ENCODE measurements at places on chromosomes 16 and 17. TPM values are rescaled to one million over a fixed set of nuclear protein-coding genes. Genes with fewer than 3 reads are reported as not detected.

Gene CDH5
- 74.6 TPM for polyA plus RNA-seq

Gene GINS2
- 20.5 TPM for polyA plus RNA-seq

DNA sequence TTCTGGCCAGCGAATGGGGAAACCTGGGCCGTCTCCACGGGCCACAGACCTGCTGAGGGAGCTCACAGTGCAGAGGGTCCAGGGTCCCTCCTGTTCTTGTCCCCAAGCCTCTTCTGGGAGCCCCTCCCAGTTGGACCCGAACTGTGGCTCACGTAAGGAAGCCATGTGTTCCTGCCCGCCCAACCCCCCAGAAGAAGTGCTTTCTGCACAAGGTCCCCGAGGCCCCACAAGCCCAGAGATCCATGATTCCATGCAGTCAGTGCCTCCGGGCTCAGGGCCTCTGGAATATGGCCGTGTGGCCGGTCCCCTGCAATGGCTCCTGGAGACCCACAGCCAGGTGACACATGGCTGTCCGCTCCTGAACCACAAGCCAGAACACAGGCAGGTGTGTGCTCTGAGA is 272.4 kb downstream of the C16orf95 start:
- DNase-seq = no peak

GRCh38 chr17:78379131-78379491 is 662 bp downstream of the PGS1 start:
- no peak for DNase-seq

- DNase-seq = no peak
Observed at GRCh38 chr17:31062346-31062745, 32.4 kb upstream of the NF1 start.

Gene FBXW10B
- 0.67 TPM for polyA plus RNA-seq

Gene TRIM47
- 6.7 TPM for polyA plus RNA-seq

Gene UBALD1
- polyA plus RNA-seq = 15.6 TPM

Gene ZNF385C
- 6.6 TPM for polyA plus RNA-seq

Gene WFDC1
- 3.4 TPM for polyA plus RNA-seq

- no peak for DNase-seq
Observed at GRCh38 chr16:55274391-55274790, 49.6 kb upstream of the IRX6 start.

Gene SLC47A1
- 22.3 TPM for polyA plus RNA-seq

DNA sequence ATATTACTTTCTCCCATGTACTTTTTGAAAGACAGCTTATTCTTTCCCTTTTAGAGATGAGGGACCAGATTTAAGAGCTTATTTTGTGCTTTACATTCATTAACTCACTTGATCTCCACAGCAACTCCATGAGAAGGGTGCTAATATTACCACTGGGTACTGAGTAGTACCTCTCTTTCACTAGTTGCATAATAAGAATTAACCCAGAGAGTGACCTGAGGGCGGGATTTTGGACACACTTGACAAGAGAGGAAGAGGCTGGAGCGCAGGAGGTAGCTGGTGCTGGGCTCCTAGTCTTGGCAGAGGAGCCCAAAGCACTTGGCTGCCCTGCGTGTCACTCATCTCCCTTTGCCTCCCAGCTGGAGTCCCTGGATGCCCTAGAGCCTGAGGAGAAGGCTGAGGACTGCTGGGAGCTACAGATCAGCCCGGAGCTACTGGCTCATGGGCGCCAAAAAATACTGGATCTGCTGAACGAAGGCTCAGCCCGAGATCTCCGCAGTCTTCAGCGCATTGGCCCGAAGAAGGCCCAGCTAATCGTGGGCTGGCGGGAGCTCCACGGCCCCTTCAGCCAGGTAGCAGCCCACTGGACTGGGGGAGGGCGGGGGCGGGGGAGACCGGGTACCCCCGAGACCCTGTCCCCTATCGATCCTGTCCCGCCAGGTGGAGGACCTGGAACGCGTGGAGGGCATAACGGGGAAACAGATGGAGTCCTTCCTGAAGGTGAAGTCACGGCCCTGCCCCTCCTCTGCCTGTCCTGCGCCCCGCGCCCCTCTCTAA is 1.7 kb upstream of the MAZ start:
- DNase-seq = no peak

Gene GPR179
- 0.09 TPM for polyA plus RNA-seq

Gene CCL3
- 0.13 TPM for polyA plus RNA-seq

GRCh38 chr17:82815354-82815753 is 24.5 kb downstream of the ZNF750 start:
- DNase-seq = no peak

Gene KRT15
- polyA plus RNA-seq = 0.96 TPM

- no peak for DNase-seq
Observed at GRCh38 chr16:11672206-11673090, 4.2 kb downstream of the SNN start.

DNA sequence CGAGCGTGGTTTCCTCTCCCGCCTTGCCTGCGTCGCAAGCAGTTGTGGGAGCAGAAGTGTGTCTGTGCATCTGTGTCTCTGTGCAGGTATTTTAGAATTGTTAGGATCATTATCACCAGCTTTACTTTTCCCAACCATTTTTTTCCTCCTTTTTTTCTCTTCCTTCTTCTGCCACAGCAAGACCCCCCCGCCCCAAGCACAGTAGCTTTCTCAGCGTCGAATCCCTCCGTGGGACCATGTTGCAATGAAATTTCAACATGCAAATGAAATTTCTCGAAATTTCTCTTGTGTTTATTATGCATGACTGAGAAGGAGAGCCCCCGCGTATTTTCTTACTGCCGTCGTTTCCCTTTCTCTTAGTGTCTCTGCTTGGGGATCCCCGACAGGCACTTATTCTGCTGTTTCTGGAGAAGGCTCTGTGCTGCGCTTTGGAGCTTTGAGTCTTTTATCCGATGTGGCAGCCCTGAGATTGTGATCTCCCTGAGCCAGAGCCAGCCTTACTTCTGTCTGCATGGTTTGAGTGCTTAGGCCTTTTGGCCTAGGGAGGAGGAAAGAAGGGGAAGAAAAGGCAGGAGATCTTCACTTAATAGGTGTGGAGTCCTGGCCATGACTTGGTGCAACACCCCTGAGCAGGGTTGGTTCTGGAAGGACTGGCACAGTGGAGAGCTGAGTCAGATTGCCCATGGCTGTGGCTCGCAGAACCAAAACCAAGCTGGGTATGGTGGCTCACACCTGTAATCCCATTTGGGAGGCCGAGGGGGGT is 5.0 kb downstream of the ARMC7 start:
- no peak for DNase-seq

Gene PRAC1
- polyA plus RNA-seq = not detected

DNA sequence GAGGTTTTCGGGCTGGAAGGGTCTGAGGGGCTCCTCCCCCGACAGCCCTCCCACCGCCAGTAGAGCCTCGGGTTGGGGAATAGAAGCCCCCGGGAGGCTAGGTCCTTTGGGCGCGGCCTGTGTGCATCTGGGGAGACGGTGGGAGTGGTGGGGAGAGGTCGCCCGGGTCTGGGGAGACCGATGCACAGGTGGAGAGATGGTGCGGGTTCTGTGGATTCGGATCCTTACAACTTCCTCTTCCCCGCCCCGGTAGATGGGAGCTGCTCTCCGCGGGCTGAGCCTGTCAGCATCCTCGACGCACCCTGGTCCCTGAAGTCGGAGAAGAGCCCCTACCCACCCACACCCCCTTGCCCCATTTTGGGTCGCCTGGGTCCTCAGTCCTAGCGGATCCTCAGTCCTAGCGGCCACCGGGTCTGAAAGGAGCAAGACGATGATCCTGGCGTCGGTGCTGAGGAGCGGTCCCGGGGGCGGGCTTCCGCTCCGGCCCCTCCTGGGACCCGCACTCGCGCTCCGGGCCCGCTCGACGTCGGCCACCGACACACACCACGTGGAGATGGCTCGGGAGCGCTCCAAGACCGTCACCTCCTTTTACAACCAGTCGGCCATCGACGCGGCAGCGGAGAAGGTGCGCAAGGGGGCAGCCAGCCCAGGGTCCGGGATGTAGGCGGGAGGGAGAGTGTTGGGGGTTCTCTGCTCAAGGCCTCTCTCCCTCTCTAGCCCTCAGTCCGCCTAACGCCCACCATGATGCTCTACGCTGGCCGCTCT is 790 bp downstream of the BCKDK start:
- DNase-seq = no peak

DNA sequence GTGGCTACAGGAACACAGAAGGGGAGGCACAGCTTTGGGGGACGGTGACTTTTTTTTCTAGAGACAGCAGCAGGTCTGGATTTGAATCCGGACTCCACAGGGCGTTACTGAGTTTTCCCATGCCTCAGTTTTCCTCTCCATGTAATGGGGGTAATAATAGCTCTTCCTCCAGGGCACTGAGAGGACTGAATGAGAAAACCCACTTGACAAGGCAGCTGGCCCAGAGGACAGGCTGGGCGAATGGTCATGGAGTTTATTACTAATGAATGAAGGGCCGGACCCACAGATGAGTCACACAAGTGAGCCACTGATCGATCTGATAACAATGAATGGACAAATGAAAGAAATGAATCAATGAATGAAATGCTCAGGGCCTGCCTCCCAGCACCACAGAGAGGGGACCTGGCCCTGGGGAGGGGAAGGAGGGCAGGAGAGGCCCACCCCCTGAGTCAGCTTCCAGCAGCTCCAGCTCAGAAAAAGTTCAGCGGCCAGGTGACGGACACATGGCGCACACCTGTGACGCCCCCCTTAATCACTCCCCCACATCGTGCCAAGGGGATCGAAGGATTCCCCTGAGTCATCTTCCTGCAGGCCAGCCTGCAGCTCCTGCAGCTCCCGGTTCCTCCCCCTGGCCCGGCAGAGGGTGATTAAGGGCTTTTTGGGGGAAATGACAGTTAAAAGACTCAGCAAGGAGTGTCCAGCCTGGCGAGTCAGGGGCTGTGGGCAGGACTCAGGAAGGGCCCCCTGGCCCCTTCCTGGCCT is 54.3 kb downstream of the SOCS1 start:
- no peak for DNase-seq

Gene GTF3C1
- 72.6 TPM for polyA plus RNA-seq

- no peak for DNase-seq
Observed at GRCh38 chr17:79152110-79152509, 77.5 kb downstream of the ENGASE start.

- DNase-seq = no peak
Observed at GRCh38 chr16:3907586-3907985, 27.1 kb upstream of the CREBBP start.

DNA sequence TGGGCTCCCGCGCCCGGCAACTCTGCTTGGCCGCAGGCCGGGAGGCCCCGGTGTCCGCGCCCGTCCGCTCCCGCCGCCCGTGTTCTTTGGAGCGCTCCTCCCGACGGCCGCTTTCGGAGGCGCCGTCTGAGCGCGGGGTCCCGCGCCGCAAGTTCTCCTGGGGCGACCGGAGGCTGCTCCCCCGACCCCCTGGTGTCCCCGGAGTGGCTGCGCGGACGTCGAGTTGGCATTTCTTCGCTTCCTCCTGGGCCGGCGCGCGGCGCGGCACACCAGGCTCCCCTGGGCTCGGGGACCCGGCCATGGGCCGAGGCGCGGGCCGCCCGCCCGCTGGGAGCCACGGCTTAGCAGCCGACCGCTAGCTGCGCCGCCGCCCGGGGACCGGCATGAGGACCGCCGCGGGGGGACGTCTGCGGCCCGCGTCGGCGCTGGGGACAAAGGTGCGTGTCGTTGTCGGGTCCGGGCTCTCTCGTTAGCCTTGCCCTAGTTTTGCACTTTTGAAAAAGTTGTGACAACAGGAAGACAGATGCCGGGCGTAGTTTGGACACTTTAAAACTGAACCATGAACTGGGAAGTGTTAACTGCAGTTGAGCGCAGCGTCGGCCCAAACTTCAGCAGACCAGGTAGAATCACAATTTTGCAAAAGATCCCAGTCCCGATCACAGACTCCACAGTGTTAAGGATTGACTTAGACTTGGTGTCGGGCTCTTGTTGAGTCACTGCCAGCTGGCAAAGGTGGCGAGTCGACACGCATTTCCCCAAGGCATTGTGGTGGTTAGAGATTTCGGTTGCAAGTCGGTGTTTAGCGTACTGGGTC is 700 bp downstream of the UBN1 start:
- no peak for DNase-seq

DNA sequence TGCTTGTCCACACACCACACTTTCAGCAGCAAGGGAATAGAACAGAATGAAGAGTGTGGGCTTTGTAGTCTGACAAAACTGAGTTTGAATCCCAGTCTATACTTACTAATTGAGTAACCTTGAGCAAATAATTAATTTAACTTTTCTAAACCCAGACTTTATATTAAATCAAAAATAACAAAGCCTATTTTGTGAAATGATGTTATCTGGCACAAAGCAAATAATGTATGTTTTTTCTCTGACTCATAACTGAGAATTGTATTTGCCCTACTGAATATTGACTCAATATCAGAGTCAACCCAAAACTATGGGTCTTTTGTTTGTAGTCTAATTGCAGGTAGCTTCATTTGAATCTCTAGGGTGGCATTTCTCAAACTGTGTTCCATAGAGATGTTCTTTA is 77.9 kb upstream of the TANC2 start:
- no peak for DNase-seq

Gene GRB7
- 40.5 TPM for polyA plus RNA-seq

DNA sequence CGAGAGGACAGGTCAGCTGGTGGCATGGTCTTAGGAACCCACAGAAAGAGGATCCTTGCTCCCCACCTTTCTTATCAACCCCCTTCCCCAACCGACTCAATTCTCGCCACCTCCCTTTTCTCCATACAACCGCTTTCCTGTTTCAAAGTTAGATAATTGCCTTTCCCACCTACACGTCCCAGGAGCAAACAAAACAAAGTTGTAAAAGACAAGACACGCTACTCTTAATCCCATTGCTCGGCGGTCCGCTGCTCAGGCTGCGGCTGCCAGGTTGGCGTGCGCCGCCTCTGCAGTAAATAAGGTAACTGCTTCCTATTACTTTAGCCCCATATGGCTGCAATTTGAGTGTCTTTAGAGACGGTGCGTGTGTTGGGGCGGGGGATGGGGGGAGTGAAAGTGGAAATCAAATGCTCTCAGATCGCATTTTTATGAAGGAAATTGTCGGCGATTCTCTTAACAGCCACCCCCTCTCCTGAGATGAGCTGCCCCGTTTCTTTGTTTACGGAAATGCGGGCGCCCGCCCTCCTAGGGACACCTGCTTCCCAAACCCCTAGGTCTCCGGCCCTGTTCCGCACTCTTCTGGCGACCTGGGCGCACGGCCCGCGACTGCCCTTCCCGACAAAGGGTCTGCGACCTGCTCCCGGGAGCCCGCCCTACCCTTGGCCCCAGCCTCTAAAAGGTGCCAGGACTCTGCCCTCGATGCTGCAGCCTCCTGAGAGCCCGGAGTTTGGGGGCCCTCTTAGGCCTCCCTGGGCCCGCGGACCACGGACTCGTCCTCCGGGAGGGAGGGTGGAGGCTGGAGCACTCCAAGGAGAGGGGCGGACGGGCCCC is 3.7 kb upstream of the CBX8 start:
- DNase-seq = no peak

DNA sequence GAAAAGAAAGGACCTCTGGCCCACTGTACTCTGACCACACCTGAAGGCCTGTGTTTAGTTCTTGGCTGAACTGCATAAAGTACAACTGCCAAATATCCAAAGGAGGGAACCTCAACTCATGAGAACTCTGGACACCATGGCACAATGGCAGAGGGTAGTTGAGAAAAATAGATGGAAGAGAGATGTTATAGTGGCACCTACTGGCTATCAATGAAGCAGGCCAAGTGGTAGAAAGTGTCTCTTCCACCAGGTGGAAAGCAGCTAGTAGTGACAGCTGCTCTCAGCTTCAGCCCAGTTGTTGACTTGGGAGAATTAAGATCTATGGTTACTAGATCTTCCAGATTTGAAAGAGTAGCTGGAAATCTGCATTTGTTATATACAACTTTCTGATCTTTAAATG is 3.2 kb downstream of the MED31 start:
- DNase-seq = no peak

All from right renal pelvis (tissue), 4 donors.